ENCODE measurements at places on chromosomes 3 and 15. TPM values are rescaled to one million over a fixed set of nuclear protein-coding genes. Genes with fewer than 3 reads are reported as not detected.

The CD86 gene
- total RNA-seq = not detected

The ADAMTS7 gene
- 3.8 TPM for total RNA-seq

The PHLDB2 gene
- 57.5 TPM for total RNA-seq

The TRIP4 gene
- total RNA-seq = 8.2 TPM

The COX5A gene
- total RNA-seq = 34.6 TPM

The HSPBAP1 gene
- 7.2 TPM for total RNA-seq

The IL20RB gene
- 2.7 TPM for total RNA-seq

The SPESP1 gene
- 3.2 TPM for total RNA-seq

The OR4M2 gene
- total RNA-seq = not detected

Data from smooth muscle cell of bladder (primary cell).